ENCODE measurements at places on chromosomes 5 and 9. TPM values are rescaled to one million over a fixed set of nuclear protein-coding genes. Genes with fewer than 3 reads are reported as not detected.
A peak's percentile ranks its signal among the peaks of the same experiment; 100 is the strongest.

- no peak for DNase-seq
Observed at GRCh38 chr9:28696960-28697359, 1123.7 kb upstream of the C9orf72 start.

DNA sequence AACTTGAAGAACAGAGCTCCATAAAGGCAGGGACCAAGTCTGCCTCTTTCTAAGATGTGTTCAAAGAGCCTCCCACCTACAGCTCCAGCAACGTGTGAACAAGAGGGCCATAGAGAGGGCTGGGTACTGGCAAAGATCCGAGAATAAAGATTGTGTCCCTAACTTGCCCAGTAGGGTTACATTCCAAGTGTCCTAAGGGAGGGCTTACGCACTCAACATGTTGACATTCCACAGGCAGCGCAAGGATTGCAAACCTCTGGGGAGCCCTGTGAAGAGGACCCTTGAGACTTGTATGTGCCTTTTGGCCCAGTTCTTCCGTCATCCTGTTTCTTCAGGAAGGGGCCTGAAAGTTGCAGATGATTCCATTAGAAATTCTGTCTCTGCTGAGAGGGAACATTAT lies 48.2 kb upstream of the ENTREP1 start:
- DNase-seq = no peak

SAPCD2 gene
- polyA plus RNA-seq = 5.6 TPM

GRCh38 chr5:56669534-56670483 lies 145.5 kb upstream of the MAP3K1 start:
- DNase-seq = peak; percentile 29

DNA sequence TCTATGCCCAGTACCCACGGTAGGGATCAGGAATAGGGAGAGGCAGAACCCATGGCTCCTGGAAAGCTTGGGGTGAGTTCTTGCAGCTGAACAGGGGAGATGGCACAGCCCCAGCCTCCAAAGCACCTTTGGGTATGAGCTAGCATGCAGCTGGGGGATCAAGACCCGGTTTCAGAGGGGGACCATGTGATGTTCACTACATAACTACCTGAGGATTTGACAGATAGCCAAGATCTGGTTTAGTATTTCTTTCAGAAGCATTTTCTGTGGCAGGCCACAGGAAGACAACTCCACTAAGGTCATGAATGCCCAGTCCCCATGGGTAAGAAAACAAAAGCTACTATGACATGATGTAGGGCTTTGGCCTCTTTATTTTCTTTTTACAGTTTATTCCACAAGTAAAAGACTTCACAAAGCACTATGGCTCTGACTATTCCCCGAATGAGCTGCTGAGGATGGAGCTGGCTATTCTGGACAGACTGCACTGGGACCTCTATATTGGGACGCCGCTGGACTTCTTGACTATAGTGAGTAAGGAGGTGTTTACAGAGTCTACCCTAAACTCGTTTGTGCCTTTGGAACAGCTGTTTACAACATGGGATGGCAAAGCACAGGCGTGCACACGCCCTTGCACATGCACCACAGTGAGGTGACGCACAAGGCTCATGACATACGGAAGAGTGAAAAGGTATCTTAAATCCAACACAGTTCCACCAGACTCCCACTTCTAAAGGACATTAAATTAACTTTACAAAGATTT lies 3.4 kb downstream of the CCNI2 start:
- DNase-seq = no peak

TMEM215 gene
- polyA plus RNA-seq = not detected

- no peak for DNase-seq
Observed at GRCh38 chr9:134406366-134407120, 80.3 kb downstream of the RXRA start.

DNA sequence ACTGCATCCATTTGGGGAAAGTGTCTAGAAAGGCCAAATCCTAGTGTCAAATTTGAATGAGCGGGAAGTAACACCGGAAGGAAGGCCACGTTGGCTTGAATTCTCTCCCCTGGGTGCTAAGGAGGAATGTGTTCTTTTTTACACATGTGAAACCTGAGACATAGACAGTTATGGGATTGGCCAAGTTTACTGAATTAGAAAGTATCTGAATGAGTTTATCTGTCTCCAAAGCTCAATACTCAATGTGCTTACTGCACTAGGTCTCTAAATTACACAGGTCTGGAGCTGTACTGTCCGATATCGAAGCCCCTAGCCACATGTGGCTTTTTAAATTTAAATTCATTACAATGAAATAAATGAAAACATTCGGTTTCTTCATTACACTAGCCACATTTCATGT lies 6.0 kb downstream of the DMRT1 start:
- no peak for DNase-seq

SOX30 gene
- polyA plus RNA-seq = 0.44 TPM

UBTD2 gene
- polyA plus RNA-seq = 21.6 TPM

GRCh38 chr9:12760758-12761157 lies 14.1 kb upstream of the LURAP1L start:
- DNase-seq = no peak

SLC25A2 gene
- not detected for polyA plus RNA-seq

PCDHGA4 gene
- polyA plus RNA-seq = 0.24 TPM

DNA sequence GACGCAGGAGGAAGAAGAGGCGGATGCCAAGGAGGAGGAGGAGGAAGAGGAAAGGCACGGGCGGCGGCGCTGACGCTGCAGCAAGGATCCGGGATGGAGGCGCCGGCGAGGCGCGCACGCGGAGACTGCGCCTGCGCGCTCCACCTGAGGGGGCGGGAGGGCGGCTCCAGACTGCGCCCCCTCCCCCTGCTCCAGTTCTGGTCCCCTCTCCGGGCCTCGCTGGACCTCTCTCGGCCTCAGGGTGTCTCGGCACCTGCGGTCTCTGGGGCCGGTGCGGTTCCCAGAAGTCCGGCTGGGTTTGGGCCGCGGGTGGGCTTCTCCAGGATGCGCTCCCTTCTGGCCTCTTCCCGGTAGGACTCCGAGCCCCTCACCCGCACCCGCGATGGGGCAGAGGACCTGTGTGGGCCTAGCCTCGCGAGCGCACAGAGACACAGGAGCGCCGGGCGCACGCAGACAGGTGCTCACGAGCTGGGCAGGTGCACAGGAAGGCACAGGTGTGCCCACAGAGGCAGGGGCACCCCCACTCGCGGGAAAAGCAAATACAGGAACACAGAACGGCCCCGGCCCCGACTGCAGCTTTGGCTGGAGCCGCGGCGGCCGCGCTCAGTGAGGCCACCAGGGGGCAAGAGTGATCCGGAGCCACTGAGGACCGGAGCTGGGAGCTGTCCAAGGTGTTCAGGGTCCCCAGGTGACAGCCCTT lies at the start of gene NPDC1:
Gene NPDC1 (minus strand): TSS at position 90 of the 700 bp plus-strand sequence. CDS start 188 bp downstream, outside the sequence.
- DNase-seq = peak; percentile 94

ZBTB26 gene
- polyA plus RNA-seq = 2.9 TPM

DNA sequence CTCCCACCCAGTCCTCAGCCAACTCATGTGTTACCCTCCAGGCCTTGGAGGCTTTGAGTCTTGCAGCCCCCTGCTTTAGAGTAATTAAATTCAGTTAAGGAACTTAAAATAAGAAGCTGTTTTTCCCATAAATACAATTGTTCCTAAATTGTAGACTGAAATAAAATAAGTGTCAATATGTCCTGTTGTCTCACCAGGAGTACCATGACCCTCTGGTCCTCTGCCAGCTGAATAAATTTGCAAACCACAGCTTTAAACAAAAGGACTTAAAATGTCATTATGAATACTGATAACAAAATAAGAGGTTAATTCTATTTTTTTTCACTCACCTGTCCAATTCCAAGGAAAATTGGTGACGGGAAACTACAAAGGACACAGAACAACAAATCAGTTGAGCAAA lies 15.6 kb downstream of the SLC35D2 start:
- no peak for DNase-seq

CRAT gene
- 64.6 TPM for polyA plus RNA-seq

ERAP2 gene
- polyA plus RNA-seq = 1.5 TPM

DNA sequence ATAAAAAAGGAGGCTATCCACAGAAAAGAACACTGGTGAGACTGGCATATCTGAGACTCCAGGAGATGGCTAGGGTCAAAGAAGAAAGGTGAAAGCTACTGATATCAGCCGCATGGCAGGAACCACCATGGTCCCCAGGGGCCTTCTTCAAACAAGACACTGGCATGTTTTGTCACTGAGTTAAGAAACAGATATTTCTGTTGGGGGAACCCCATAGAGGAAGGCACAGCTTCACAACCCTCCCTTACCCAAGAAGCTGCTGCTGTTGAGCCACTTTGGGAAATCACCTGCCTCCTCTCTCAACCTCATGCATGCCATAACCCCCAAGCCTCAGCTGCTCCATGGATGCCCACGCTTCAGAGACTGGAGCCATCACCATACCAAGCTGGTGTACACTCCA lies 13.3 kb upstream of the BTNL3 start:
- DNase-seq = no peak

- peak; percentile 9 for DNase-seq
Observed at GRCh38 chr5:130762031-130762430, 403.0 kb downstream of the HINT1 start.

GNA14 gene
- polyA plus RNA-seq = 1.2 TPM

DNA sequence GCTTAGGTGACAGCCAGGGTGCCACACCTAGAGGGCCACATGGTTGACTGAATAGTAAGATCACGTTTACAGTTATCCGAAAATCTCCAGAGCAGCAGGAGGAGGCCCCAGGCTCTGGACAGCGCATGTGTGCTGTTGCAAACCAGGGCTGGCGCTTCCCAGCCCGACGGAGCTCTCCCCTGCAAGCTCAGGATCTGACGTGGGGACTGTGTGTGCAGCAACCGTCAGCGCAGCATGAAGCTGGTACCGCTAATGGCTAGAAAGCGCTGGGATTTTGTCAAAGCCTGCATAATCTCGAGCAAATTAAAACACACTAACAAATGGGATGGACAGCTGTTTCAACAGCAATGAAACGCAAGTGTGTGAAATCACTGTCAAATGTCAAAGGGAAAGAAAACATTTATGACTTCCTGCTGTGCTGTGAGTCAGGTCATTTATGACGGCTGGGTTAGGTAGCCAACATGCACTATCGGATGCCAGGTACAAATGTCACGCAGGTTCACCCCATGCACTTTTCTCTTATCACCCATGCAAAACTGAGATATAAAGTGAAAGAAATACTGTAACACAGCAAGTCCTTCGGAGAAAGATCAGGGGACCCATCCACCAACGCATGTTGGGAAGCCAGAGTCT lies 7.5 kb downstream of the SURF4 start:
- DNase-seq = peak; percentile 56

DNA sequence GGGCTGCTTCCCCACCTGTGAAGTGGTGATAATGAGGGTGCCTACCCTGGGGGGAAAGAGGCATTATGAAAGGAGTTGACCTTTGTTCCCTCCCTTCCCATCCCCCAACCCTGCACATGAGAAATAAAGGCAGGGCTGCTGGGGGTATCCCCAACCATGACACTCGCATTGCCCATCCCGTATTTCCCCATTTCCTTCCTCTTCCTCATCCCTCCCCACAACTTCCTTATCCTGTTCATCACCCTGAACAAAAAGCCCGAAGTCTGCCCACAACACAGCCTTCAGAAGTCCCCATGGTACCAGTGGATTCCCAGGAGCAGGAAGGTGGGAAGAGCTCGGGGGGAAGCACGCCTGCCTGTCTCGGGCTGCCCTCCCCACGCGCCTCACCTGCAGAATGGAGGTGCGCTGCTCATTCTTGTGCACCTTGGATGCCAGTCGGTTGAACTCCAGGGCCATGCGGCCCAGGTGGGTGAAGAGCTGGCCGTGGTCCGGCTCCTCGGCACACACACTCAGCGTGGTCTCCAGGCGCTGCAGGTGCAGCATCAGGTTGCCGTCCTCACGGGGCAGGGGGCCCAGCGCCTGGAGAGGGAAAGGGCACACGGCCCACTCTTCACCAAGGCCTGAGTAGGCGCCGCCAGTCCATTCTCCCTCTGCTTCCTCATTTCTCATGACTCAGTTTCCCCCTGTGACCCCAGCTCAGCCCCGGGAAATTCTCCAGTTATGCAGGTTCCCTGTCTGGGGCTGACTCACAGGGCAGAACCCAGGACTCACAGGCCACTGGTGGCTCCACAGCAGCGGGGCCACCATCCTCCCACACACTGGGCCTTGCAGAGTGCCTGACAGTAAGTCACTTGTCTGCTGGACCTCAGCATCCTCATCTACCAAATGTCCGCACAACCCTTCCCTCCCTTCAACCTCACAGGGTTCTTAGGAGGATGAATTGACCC lies 24.2 kb downstream of the TNIP1 start:
- no peak for DNase-seq

All from hepatocyte (in vitro differentiated cells).